ENCODE measurements at places on chromosomes 6 and 20. TPM values are rescaled to one million over a fixed set of nuclear protein-coding genes. Genes with fewer than 3 reads are reported as not detected.

The HLA-DRA gene
- 94.0 TPM for total RNA-seq

The RPP40 gene
- total RNA-seq = 3.6 TPM

The SAPCD1 gene
- 0.86 TPM for total RNA-seq

The BPIFB1 gene
- total RNA-seq = not detected

The SEL1L2 gene
- total RNA-seq = 1.4 TPM

The MAPK13 gene
- total RNA-seq = 1.6 TPM

The ARFGEF3 gene
- total RNA-seq = 9.6 TPM

The RBL1 gene
- 2.6 TPM for total RNA-seq

The CDSN gene
- total RNA-seq = not detected

All from cardiac septum (tissue), 1 donor.